ENCODE measurements at places on chromosomes 13 and 19.

GRCh38 chr13:77786695-77787287 lies 89.3 kb downstream of the SLAIN1 start:
- no peak overlapping the region for H3K4me3 ChIP-seq
- no peaks in the 10 kb centered on the region for H3K36me3 ChIP-seq
- no peak overlapping the region for H3K27ac ChIP-seq
- H3K4me1 ChIP-seq = no peaks in the 10 kb centered on the region
- no peak for DNase-seq
- H3K27me3 ChIP-seq = no peaks in the 10 kb centered on the region

- DNase-seq = no peak
- H3K36me3 ChIP-seq = no peaks in the 10 kb centered on the region
- no peak overlapping the region for H3K27ac ChIP-seq
Measured at GRCh38 chr13:112931028-112931934, 37.7 kb upstream of the MCF2L start.

DNA sequence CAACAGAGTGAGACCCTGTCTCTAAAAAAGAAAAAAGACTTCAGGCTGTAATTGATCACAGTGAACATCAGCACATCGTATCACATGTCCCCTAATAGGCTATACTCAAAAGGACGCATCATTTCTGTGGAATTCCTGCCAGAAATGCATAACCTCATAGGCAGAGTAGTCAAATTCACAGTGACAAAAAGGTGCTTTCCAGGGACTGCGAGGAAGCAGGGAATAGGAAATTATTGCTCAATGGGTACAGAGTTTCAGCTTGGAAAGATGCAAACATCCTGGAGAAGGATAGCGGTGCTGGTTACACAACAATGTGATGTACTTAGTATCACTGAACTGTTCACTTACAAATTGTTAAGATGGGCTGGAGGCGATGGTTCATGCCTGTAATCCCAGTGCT lies 41.1 kb upstream of the MRI1 start:
- H3K36me3 ChIP-seq = no peaks in the 10 kb centered on the region
- H3K27ac ChIP-seq = no peak overlapping the region
- DNase-seq = no peak
- H3K4me1 ChIP-seq = no peaks in the 10 kb centered on the region
- H3K4me3 ChIP-seq = no peak overlapping the region

GRCh38 chr19:48676887-48677286 lies 4.1 kb upstream of the NTN5 start:
- no peak overlapping the region for H3K27ac ChIP-seq
- H3K27me3 ChIP-seq = no peaks in the 10 kb centered on the region
- no peak for DNase-seq
- no peaks in the 10 kb centered on the region for H3K36me3 ChIP-seq
- no peak overlapping the region for H3K4me3 ChIP-seq
- peaks cover 5% of the 10 kb centered on the region for H3K4me1 ChIP-seq

- H3K36me3 ChIP-seq = no peaks in the 10 kb centered on the region
- no peak overlapping the region for H3K4me3 ChIP-seq
- DNase-seq = no peak
- no peaks in the 10 kb centered on the region for H3K4me1 ChIP-seq
- no peaks in the 10 kb centered on the region for H3K27me3 ChIP-seq
Measured at GRCh38 chr13:109672545-109672944, 113.8 kb downstream of the IRS2 start.
